ENCODE measurements at places on chromosomes 12 and 14.

DNA sequence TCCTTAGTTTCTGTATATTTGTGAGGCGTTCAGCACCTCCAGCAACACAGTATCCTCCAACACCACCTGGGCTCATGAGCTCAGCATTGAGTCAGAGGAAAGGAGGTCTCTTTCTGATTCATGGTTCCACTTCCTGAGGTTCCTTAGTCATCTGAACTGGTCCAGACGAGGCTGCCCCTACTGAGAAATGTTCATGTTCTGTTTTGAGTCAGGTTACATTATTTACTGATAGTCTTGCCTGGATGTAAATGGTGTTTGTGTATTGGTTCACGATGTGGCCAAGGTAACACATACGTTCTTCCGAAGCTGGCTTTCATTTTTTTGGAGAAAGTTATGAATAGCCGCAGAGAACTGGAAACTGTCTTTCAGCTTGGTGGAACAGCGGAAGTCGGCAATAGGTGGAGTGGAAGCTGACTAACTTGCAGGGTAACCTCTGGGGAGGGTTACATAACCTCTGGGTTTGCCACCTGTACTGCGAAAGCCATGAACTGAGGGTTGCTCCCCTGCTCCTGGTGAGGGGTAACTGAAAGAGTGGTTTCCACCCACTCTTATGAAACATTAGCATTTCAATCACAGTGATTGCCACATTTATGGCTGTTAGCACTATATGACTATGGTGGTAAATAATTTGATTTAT, 42.2 kb upstream of the MANSC4 start:
- no peak for DNase-seq

GRCh38 chr14:52868911-52869618, 77.7 kb upstream of the GNPNAT1 start:
- DNase-seq = no peak

- DNase-seq = no peak
Observed at GRCh38 chr14:29664515-29664914, 263.1 kb downstream of the PRKD1 start.

- DNase-seq = no peak
Observed at GRCh38 chr14:71089971-71090370, 182.7 kb downstream of the PCNX1 start.

DNA sequence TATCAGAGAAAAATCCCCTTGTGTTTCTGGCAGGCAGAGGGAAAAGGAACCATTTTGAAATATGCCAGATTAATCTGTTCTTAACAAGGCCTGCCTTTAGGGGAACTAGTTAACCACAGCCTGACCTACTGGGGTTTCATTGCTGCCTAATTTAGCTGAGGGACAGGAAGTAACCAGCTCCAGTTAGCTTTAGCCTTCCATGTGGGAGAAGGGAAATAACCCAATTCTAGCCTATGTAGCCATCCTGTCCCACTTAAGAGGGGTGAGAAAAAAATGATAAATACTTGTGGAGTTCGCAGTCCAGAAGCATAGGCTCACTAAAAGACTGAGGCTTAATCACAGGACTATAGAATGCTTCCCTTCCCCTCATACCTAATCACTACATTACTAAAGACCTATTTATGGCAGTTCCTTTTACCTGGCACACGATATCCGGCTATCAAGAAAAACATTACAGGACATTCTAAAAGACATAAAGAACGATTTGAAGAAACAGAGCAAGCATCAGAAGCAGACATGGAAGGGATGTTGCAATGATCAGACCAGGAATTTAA, 22.8 kb downstream of the COX8C start:
- DNase-seq = no peak

- DNase-seq = no peak
Observed at GRCh38 chr12:113369391-113369985, 11.1 kb downstream of the PLBD2 start.

- DNase-seq = no peak
Observed at GRCh38 chr14:103512701-103513611, 9.7 kb downstream of the CKB start.

GRCh38 chr14:80477388-80478160, 266.3 kb upstream of the DIO2 start:
- no peak for DNase-seq

DNA sequence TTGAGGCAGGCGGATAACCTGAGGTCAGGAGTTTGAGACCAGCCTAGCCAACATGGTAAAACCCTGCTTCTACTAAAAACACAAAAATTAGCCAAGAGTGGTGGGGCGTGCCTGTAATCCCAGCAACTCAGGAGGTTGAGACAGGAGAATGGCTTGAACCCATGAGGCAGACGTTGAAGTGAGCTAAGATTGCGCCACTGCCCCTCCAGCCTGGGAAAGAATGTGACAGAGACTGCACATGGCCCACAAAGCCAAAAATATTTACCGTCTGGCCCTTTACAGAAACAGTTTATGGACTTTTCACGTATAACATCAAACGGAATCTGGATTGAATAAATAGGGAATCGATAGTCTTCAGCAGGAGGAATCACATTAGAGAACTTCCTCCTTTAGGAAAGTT, 3.5 kb downstream of the RSRC2 start:
- DNase-seq = no peak

DNA sequence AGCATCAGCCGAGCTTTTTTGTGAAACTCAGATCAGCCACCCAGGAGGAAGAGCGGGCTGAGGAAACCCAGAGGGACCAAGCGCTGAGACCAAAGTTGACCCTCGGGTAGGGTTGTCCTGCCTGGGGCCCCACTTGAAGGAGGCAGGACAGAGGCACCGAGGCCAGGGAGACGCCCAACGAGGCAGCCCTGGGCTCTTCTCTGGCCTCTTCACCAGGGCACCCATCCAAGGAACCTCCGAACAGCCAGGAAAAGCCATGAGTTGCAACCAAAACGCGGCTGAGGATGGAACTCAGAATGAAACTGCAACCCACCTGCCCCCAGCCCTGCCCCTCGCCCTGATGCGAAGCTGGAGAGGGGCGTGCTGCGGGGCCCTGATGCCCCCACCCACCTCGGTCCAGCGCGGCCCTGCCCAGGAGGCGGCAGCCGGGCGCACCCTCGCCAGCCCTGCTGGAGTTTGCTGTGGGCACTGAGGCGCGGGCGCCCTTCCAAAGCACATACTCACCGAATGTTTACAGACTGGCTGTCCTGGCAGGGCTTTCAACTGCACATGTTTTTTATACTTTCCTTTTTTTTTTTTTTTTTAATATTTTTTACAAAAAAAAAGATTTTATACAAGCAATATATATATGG, 41.9 kb downstream of the JDP2 start:
- DNase-seq = no peak

- DNase-seq = no peak
Observed at GRCh38 chr14:99507860-99508640, 26.8 kb downstream of the CCNK start.

- no peak for DNase-seq
Observed at GRCh38 chr12:126772171-126772864, 1494.7 kb upstream of the TMEM132C start.

DNA sequence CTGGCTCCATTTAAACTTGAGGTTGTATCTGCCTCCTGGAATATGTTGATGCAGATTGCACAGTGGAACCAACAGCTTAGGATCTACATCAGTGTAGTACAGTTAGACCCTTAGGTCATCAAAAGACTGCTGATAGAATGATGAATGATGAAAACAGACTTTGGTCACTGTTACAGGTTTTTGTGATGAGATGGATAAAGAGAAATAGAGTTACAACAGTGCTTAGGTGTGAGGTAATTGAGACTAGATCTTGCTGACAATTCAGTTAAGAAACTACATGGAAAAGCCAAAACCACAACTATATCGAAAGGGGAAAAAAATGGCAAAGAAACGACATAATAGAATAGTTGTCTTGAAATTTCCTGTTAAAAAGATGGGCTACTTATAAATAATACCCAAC, 145.7 kb upstream of the LMNTD1 start:
- DNase-seq = no peak

DNA sequence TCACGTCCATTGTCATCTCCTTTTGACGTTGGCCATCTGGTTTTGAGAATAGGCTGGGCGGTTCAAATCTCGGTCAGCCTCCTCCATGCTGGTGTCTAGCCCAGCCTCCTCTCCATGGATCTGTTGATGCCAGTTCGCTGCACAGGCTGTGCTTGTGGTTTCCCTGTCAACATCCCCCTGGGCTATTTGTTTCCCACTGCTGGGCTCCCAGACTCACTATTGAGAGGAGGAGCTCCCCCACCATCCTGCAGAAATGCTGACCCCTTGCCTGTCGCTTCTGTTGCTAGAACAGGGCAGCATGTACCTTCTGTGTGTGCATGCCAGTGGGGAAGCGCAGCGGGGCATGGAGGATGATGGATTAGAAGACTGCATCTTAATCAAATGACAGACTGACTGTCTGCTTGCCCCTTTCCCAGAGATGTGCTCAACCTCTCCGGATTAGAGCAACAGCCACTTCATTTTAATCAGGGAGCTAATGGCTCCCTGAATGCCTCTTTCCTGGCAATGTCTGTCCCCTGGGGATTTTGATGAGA, 170.5 kb downstream of the TSPAN9 start:
- no peak for DNase-seq

GRCh38 chr12:80636832-80637231, 70.6 kb upstream of the MYF6 start:
- DNase-seq = no peak

GRCh38 chr12:15206338-15206737, 14.9 kb downstream of the RERG start:
- no peak for DNase-seq

DNA sequence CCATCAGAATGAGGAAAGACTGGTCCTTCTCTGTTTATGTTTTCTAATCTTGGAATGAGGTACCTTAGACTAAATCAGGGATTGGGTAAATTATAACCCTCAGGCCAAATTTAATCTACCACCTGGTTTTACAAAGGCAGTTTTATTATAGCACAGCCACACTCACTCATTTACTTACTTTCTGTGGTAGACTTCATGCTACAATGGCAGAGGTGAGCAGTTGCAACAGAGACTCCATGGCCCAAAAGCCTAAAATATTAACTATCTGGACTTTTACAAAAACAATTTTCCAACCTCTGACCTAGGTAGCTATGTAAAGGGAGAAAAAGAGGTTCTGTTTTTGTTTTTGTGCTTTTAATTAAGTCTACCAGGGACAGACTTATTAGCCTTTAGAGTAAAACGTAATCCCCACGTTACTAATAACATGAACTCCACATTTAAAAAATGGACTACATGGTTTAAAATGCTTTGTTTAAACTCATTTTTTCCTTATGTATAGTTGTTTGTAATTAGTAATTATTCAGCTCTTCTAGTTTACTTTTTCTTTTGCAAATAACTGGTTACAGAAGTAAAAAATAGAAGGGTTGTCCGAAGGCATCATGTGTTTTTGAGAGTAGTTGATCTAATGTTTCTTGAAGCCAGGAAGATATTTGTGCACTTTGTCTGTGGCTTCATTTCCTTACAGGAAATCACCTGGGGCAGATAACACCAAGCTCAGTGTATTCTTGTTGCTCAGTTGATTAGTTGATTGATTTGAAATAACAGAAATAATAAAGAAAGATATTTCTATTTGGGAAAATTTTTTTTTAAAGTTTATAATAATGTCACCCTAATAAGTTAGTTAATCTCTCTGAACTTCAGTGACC, 57.6 kb upstream of the ATP2B1 start:
- no peak for DNase-seq

DNA sequence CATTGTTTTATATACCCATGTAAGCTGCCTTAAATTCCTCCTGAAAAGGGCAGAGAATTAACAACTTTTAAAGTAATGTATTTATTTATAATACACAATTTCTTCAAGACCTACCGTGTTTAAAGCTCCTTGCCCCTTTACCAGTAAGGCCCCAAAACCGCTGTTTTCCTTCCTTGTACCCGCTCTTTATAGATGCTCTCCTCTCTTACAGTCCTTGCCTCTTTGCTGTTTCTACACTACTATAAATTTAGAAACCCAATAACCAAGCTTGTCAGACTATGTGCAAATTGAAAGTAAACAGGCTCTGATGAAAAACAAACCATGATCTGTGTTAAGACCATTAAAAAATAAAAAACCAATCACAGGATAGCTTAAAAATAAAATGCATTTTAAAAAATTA, 3.9 kb downstream of the MPHOSPH9 start:
- DNase-seq = no peak

DNA sequence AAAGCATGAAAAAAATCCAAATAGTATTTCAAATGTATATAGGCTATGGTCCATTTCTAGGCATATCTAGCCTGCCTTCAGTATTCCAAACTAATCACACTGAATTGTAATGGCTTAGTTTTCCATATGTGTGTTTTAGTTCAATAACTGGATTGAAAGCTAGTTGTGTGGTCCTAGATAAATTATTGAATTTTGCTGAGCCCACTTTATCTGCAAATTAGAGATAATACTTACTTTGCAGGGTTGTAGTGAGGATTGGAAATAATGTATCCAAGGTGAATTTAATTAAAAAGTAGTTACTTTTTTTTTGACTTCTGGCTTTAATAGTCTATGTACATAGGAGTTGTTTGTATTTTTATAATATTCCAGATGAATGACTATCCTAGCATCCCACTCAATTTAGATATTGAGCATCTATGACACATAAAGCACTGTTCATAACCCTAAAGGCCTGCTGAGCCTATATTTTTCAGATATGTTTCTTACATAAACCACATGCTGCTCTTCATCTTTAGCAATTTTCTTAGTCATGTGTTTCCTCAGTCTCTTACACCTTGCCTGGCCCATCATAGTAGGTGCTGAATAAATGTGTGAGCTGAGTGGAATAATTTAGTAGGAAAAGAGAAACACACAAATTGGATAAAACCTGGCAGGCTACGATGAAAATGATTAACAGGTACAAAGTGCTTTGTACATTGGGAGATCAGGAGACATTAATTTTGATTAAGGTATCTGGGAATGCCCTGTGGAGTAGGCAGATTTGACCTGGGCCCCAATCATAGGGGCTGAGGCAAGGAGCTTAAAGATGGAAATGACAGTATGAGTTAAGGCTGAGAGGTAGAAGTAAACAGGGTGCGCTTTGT, 1.1 kb upstream of the ATP23 start:
- DNase-seq = no peak

DNA sequence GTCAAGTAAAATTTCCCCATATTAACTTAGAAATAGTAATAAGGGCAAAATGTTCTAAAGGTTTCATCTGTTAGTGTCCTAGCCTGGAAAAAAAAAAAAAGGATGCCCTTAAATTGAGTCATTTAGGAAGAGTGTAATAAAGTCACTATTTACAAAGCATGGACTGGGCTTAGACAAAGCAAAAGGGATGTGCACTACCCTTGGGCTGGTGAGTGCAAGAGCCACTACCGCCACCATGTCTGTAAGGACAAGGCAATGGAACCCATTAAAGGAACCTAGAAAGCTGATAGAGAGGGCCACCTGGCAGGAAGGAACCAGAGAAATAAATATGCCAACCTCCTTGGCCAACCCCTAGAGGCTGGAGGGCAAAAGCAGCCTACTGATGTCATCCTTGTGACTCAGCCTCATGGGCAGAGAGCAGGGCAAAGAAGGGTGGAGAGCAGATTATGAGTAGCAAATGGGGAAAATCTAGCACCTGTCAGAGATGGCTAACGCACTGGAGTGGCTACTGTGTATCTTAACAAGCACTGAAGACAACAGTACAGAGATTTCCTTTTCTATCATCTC, 59.5 kb upstream of the FUT8 start:
- no peak for DNase-seq

All from forelimb muscle (tissue), 1 donor.